Activated naive CD4-positive, alpha-beta T cell (primary cell): ENCODE measurements at places on chromosomes 1 and 21.
A peak's percentile ranks its signal among the peaks of the same experiment; 100 is the strongest.

DNA sequence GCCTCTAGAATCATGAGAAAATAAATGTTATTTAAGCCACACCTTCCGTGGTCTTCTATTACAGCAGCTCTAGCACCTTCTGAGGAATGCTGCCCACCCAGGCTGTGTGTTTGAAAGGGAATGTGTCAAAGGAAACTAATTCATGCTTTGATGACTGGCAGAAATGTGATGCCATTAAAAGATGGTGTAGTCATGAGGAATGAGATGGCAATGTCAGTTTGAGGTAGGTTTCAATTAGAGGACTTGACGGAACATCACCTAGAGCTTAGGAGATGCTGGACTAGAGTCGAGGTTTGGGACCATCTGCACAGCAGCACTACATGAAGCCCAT lies 10.6 kb downstream of the PDZK1 start:
- no peak for DNase-seq

GRCh38 chr1:19388980-19389379 lies 76.9 kb downstream of the SLC66A1 start:
- DNase-seq, result no peak

GRCh38 chr21:41445465-41445862 lies 19.4 kb downstream of the MX1 start:
- no peak for DNase-seq

GRCh38 chr1:24251501-24251900 lies 64.4 kb upstream of the IFNLR1 start:
- no peak for DNase-seq

DNA sequence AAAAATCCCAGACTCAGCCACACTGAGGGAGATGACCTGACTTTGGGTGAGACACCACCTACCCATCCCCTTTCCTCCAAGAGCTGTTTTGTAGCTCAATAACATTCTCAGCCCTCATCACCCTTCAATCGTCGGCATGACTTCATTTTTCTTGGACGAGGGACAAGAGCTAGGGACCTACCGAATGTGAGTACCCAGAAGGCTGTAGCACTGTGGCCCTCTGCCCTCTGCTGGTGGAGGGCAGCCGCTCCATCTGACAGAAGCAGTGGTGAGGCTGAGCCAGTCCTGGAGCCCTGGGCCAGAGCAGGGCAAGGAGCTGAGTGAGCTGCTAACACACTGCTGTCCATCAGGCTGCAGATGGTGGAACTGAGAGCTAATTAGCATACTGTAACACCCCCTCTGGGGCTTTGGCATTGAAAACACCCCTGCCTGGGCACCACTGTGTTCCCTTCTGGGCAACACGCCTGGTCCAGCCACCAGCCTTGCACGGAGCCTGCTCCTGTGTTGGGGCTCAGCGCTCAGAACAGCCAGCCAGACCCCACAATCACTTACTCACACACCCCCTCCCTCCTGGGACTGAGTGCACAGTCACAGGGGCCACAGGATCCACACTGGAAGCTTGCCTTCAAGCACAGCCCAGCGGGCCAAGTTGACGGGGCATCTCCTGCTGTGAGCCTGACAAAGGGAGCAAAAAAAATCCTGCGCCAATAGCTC lies 18.3 kb upstream of the ALPL start:
- DNase-seq, result no peak

GRCh38 chr1:1604374-1605033 lies 4.6 kb upstream of the FNDC10 start:
- no peak for DNase-seq

DNA sequence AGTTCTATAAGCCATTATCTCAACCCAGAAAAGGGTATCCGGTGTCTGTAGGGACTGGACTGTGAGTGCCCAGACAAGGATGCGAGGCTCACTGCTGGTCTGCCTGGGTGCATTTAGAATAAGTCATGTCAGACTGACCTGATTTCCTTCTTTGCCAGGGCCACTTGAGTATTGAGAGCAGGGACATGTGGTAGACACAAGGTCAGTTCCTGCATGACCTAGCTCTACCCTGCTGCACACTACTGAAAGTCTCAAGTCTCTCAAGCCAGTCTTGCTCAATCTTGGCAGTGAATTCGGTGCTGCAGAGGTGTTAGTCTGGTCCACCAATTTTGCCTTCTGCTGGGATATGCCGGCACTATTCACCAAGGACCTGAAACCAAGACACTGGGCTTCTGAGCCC lies 180.1 kb downstream of the C1orf94 start:
- DNase-seq, result no peak

GRCh38 chr1:27005648-27006496 lies 6.8 kb downstream of the TENT5B start:
- DNase-seq, result no peak

DNA sequence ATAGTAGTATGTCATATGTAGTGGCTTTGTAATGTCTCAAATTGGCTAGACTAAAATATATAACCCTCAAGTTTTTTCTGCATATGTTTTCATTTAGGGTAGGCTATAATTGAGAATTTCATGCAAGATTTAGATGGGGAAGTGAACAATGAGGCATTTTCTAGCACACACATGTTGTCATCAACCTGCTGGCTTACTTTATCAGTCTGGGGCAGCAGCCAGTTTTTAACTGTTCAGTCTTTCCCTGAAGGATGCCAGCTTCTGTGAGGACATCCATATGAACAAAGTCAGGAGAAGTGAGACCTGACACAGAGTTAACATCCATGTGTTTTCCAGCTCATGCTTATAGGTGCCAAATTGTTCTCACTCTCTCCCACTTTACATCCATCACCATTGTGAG lies 74.7 kb upstream of the OLFM3 start:
- DNase-seq, result no peak

DNA sequence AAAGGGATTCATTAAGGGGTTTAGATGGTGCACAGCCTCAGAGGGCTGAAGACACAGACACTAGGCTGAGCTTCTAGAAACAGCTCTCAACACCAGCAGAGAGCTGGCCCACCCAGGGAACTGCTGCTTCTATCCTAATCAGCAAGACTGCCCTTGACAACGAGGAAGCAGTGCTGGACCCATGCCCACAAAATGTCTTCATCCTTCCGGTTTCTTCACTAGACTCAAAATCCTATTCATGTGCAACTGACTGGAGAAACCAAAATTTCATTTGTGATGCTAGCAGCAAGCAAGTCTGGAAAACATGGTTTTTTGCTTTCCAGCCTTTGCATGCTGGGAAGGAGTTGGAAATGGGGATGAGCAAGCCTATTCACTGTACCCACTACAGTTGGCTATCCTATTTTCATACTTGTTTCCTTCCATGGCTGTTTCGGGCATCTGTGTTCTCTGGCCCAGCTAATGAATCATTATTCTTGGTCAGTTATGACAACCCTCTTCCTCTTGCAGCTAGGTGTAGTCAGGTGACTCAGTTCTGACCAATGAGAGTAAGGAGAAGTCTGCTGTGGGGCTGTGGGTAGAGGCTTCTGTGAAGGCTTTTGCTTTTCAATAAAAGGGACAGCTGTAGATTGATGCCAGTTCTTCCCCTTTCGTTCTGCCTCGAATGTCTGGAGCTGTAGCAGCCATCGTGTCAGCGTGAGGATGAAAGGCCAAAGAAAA lies 14.6 kb upstream of the TMEM61 start:
- DNase-seq, result no peak

GRCh38 chr1:180119837-180120236 lies 34.8 kb upstream of the QSOX1 start:
- DNase-seq, result no peak

DNA sequence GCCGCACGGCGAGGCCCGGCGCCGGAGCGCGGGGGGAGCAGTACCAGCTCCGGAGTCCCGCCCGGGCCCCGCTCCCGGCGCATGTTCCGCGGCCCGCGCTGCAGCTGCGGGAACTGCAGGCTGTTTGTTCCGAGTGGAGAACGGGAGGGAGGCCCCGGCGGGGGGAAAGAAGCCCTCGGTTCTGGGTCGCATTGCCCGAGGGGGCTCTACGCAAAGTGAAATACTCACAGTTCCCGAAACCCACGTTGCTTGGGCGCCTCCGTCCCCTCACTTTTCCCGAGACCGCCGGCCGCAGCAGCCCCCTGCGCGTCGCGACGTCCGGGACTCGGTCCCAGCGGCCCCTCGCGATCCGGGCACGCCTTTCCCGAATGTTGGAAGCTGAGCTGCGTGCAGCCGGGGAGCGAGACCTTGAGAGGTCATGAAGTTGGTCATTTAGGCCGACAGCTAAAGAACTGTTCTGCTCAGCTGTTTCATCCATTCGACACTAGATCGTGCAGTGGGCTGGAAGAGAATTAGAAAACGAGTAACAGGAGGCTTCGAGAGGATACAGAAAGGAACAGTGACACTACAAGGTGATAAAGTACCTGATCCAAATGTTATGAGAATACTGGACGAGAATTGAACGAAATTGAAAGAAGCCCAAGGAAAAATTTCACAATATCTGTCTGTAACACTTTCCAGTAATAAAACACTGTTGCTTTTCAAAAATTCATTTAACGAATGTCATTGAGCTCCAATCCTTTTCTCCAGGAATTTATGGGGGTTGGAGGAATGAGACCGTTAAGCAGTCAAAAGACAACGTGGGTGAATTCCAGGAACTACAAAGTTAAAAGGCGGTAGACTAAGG lies 657 bp upstream of the LIN9 start:
- DNase-seq, result peak; percentile 38

DNA sequence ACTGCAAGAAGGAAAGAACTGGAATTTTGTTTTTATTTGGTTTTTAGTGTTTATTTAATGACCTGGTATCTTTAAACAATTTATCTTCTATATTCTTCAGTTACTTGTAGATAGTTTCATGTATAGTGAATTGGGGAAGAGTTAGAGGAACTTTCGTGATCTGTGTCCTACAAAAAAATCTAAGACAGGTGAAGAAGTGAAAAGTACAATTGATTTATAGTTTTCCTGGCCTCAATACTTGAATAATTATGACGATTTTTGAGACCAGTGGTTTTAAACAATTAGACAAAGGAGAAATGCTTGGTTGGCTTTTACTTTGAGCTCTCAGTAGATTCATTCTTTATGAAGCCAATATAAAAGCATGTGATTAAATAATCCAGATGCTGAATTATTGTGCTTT lies 7.5 kb downstream of the MIER1 start:
- no peak for DNase-seq

DNA sequence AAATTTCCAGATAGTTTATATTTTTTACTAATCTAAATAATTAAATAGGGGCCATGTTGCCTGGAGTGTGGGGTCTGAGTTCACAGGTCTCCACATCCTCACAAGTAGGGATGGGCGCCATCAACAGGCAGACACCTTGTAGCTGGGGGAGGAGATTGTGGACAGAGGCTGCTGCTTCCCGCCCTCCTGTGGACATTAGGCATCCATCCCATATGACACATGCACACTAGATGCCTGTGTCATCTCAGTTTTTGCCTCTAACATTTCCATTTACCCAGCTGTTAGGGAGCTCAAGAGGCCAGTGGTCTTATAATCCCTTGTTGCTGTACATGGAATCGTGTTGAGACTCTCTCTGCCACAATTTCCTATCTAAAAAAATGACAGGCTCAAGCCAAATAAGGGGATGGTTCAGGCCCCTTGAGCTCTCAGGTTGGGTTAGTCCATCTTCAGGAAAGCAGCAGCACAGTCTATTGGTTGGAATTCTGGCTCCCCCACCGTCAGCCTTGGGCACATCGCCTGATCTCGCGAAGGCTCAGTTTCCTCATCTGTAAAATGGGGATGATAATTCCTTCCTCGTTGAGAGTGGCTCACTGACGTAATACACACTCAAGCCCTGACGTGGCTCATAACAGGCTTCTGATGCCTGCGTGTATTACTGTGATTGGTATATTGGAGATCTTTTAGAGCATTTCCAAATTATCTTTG lies 13.6 kb downstream of the LHX4 start:
- no peak for DNase-seq

DNA sequence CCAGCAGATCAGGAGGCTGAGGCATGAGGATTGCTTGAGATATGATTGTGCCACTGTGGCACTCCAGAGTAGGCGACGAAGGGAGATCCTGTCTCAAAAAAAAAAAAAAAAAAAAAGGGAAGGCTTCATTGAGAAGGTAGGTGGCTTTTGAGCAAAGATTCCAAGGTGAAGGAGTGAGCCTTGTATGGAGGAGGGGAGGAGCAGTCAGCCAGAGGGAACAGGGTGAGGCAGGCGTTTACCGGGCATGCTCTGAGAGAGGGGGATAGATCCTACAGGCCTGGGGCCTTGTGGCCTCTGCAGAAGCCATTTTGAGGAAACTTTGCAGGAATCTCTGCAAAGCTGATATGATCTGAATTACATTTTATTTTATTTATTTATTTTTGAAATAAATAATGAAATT lies 5.1 kb upstream of the HDAC1 start:
- DNase-seq, result no peak

GRCh38 chr1:27391511-27392095 lies 819 bp upstream of the GPR3 start:
- DNase-seq, result no peak

DNA sequence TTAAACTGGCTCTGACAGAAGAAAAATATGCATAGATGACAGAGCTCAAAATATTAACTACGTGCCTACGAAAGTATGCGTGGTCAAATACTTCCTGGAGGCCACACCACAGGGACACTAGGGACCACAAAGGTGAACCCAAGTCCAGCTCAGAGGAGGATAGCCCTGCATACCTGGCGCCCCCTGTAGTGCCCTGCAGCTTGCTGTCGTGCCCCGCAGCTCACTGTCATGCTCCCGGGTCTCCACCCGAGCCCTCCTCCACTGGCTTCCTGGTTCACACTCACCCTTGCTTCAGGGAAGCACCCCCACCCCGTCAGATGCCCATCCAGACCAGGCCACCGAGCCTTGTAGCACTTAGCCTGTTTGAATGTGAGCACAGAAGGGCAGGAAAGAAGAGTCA lies 16.7 kb upstream of the NADK start:
- DNase-seq, result no peak

DNA sequence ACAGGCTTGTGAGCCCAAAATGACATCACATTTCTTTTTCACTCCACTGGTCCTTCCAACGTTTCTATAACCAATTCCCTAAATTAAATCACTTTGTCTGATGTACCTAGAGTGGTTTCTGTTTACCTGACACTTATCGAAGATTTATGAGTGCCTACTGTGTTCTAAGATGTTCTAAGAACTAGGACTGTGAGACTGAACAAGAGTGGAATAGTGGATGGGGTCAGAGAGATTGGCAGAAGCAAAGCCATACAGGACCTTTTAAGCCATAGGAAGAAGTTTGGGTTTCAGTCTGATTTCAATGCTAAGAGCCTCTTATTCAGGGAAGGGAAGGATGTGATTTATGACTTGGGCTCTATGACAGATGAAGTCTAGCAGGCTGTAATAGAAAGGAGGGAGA lies 72.3 kb upstream of the LAPTM5 start:
- no peak for DNase-seq

- no peak for DNase-seq
Measured at GRCh38 chr1:85617633-85618100, 37.1 kb downstream of the CCN1 start.

- no peak for DNase-seq
Measured at GRCh38 chr21:43347461-43348169, 79.3 kb downstream of the SIK1 start.

DNA sequence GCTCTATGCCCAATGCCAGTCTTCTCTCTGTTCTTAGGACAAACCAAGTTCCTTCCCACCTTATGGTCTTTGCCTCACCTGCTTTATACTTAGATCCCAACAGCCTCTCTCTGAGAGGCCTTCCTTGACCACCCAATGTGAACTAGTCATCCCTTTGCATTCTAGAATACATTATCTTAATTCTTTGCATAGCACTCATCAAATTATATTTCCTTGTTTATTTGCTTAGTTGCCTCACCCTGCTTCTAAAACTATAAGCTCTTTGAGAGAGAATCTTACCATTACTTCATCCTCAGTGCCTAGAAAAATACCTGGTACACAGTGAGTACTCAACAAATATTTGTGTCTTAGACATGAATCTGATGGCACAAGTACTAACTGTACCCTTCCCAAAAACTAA lies 8.0 kb downstream of the PIGP start:
- no peak for DNase-seq

GRCh38 chr1:111157431-111157830 lies 17.4 kb downstream of the CEPT1 start:
- DNase-seq, result no peak
